RWPE2 (cell line): ENCODE measurements at places on chromosomes 13 and 19.

DNA sequence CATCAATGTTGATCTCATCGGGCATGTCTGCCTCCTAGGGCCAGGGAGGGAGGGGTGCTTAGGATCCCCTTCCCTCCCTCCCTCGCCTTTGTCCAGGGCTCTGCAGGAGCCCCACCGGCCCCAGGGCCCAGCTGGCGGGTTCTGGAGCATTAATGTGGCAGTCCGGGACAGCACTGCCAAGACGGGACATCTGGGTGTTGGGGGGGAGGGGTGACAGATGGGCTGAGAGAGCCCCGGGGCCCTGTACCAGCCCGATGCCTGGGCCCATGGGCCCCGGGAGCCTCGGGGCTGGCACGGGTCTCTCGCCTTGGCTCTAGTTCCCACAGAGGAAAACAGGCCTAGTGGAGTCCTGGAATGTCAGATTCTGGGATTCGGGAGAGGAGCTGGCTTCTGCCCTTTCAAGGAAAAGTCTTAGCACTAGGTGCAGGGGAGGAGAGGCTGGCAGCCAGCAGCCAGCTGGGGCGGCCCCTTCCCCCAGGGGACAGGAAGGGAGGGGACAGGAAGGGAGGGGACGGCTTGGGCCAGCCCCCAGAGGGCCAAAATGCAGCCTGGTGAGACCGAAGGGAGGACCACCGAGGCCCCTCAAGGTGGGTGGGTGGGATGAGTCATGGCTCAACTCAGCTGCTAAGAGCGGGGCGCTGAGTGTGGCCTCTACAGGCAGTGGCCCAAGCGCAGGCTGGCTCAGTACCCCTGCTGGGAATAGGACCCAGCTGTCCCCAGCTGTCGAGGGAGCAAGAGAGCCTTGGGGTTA, 3.1 kb downstream of the PPP1R14A start:
- H3K4me3 ChIP-seq: no peak overlapping the region
- peaks cover 10% of the 10 kb centered on the region for H3K4me1 ChIP-seq
- no peak for DNase-seq

- H3K4me3 ChIP-seq: no peak overlapping the region
- no peak overlapping the region for H3K27ac ChIP-seq
- no peaks in the 10 kb centered on the region for H3K36me3 ChIP-seq
Observed at GRCh38 chr13:75492389-75492788, 10.4 kb upstream of the TBC1D4 start.

- no peak overlapping the region for H3K27ac ChIP-seq
- no peaks in the 10 kb centered on the region for H3K4me1 ChIP-seq
- H3K36me3 ChIP-seq: no peaks in the 10 kb centered on the region
- no peaks in the 10 kb centered on the region for H3K27me3 ChIP-seq
Observed at GRCh38 chr19:40543029-40543597, 33.6 kb upstream of the SHKBP1 start.

GRCh38 chr19:53076984-53077383, 26.2 kb downstream of the ZNF160 start:
- H3K27me3 ChIP-seq: no peaks in the 10 kb centered on the region
- no peak overlapping the region for H3K27ac ChIP-seq
- H3K4me1 ChIP-seq: no peaks in the 10 kb centered on the region
- H3K4me3 ChIP-seq: no peak overlapping the region
- no peak for DNase-seq

DNA sequence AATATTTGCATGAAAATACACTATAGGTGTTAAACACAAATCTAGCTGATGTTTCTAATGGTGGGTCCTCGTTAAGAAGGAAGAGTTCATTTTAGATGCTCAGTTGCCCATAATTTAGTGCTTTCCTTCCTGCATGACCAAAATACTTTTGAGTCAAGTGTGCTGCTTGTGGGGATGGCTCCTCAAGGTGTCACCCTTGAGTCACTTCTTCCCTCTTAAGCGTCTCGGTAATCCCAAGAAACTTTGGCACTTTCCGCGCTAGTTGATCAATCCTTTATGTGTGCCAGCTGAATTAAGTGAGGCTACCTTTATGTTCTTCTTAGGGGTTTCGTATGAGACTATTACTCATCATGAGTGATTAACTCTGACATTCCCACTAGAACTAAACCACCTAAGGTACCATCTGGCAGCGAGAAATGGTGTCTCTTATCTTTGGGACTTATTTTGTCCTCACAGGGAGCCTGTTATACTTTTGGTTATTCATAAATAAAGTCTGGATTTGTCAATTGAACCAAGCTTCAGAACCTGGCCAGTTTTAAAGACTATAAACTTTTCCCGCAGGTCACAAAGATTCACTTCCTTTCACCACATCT, 106.8 kb downstream of the NHLRC3 start:
- H3K4me3 ChIP-seq: no peak overlapping the region
- peaks cover 4% of the 10 kb centered on the region for H3K4me1 ChIP-seq
- H3K27me3 ChIP-seq: peaks cover 24% of the 10 kb centered on the region
- H3K27ac ChIP-seq: no peak overlapping the region
- no peak for DNase-seq
- no peaks in the 10 kb centered on the region for H3K36me3 ChIP-seq

- H3K4me1 ChIP-seq: peaks cover 4% of the 10 kb centered on the region
- no peak overlapping the region for H3K27ac ChIP-seq
Observed at GRCh38 chr13:38341149-38341692, 8.4 kb upstream of the UFM1 start.

DNA sequence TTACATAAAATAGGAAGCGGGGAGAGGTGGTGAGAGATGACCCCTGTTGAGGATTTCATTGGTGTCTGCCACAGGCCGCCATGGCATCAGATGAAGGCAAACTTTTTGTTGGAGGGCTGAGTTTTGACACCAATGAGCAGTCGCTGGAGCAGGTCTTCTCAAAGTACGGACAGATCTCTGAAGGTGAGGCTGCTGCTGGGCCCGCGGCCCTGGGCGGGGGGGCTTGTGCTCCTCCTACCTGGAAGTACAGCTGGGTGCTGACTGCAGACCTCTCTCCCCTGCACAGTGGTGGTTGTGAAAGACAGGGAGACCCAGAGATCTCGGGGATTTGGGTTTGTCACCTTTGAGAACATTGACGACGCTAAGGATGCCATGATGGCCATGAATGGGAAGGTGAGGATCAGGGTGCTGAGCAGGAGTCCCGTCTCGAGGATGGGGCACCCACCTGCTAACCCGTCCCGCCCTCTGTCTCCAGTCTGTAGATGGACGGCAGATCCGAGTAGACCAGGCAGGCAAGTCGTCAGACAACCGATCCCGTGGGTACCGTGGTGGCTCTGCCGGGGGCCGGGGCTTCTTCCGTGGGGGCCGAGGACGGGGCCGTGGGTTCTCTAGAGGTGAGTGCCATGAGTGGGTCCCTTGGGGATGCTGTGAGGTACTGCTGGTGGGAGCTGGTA, 1.9 kb downstream of the CIRBP start:
- no peaks in the 10 kb centered on the region for H3K27me3 ChIP-seq
- peak overlapping the region; percentile 97 for H3K27ac ChIP-seq
- peaks cover 7% of the 10 kb centered on the region for H3K4me1 ChIP-seq
- H3K4me3 ChIP-seq: no peak overlapping the region
- DNase-seq: no peak

GRCh38 chr13:95512957-95513356, 39.6 kb upstream of the CLDN10 start:
- H3K27me3 ChIP-seq: no peaks in the 10 kb centered on the region
- H3K4me3 ChIP-seq: no peak overlapping the region
- no peak overlapping the region for H3K27ac ChIP-seq
- no peaks in the 10 kb centered on the region for H3K36me3 ChIP-seq
- peaks cover 13% of the 10 kb centered on the region for H3K4me1 ChIP-seq

GRCh38 chr13:27043013-27043412, 128.6 kb downstream of the USP12 start:
- H3K36me3 ChIP-seq: no peaks in the 10 kb centered on the region
- H3K4me1 ChIP-seq: peaks cover 14% of the 10 kb centered on the region
- no peak overlapping the region for H3K4me3 ChIP-seq
- no peaks in the 10 kb centered on the region for H3K27me3 ChIP-seq

GRCh38 chr13:98989469-98990235, 11.8 kb upstream of the DOCK9 start:
- peaks cover 34% of the 10 kb centered on the region for H3K4me1 ChIP-seq
- H3K36me3 ChIP-seq: no peaks in the 10 kb centered on the region
- no peaks in the 10 kb centered on the region for H3K27me3 ChIP-seq

DNA sequence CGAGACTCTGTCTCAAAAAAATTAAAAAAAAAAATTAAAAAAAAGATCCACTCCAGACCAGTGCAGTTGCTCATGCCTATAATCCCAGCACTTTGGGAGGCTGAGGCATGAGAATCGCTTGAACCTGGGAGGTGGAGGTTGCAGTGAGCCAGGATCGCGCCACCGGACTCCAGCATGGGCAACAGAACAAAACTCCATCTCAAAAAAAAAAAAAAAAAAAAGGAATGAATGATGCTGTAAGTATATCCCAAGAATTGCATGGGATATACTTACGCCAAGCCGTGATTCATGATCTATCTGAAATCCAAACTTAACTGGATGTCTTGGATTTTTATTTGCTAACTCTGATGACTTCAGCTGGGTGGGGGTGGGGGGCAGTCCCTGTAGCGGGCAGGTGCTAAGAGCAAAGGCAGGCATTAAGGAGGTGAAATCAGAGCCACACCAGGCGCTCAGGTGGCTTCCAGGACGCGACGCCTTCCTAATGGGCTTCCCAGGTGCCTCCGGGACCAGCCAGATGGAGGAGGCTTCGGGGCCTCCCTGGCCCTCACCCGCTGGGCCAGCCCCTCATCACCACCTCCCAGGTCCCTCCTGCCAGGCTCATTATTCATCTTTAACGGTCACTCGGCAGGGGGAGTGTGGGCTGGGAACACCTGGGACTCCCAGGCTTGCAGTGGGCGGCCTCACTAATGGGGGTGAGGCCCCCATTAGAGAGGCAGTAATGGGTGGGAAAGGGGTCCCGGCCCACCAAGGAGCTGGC, 11.4 kb upstream of the FUT5 start:
- H3K4me1 ChIP-seq: no peaks in the 10 kb centered on the region
- H3K4me3 ChIP-seq: no peak overlapping the region
- no peaks in the 10 kb centered on the region for H3K36me3 ChIP-seq
- H3K27me3 ChIP-seq: no peaks in the 10 kb centered on the region
- no peak overlapping the region for H3K27ac ChIP-seq

DNA sequence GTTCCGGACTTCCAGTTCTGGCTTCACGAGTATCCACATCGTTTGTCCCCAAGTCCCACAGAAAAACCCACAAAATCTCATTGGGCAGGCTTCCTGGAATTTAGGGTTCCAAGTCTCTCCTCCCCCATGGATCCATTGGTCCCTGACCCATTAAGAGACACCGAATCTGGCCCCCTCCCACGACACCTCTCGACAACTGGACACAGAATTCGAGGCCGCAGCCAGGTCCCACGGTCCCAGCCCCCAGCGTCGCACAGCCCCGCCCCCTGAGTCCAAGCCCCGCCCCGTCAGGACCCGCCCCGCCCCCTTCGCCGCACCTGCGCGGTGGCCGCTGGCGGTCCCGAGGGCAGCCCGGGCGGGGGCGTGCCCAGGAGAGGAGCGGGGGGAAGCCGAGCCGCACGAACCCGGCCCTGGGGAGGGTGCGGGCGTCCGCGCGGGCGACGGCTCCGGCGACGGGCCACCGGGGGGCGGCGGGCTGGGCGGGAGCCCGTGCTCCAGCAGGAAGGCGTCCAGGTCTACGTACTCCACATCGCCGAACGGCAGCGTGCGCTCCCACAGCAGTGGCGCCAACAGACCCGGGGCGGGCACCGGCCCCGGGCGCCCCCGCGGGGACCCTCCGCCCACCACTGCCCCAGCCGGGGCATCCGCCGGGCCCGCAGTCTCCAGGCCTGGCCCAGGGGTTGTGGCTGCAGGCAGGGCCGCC, 1.8 kb downstream of the DBP start:
- peaks cover 14% of the 10 kb centered on the region for H3K36me3 ChIP-seq
- H3K4me1 ChIP-seq: peaks cover 29% of the 10 kb centered on the region
- no peak for DNase-seq
- no peaks in the 10 kb centered on the region for H3K27me3 ChIP-seq

DNA sequence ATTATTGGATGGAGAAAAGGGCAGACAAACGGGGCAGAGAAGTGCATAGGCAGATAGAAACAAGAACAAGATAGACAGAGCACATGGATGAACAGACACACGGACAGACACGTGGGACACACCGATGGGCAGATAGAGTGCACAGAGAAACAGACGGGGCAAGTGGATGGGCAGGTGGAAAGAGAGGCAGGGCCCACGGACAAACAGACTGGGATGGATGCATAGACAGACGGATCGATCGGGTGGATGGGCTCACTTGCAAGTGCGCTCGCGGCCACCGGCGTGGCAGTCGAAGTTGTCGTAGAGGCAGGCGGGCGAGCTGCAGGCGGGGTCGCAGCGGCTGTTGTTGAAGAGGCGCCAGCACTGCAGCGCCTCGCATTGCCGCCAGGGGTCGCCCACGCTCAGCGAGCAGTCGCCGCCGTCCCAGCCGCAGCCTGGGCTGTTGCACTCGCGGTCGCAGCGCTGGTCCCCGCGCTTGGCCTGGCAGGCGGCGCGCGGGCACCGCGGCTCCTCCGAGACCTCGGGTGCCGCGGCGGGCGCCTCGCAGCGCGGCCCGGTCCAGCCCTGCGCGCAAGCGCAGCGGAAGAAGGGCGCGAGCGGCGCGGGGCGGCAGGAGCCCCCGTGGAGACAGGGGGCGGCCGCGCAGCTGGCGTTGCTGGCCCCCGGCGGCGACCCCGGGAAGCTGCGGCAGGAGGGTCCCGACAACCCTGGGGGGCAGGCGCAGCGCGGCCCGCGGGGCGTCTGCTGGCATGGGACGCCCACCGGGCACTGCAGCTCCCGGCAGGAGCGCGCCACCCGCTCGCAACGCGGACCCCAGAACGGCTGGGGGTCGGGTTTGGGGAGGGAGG, 23.3 kb downstream of the NOTCH3 start:
- no peaks in the 10 kb centered on the region for H3K27me3 ChIP-seq
- no peaks in the 10 kb centered on the region for H3K4me1 ChIP-seq
- peak overlapping the region; percentile 21 for H3K4me3 ChIP-seq
- H3K36me3 ChIP-seq: no peaks in the 10 kb centered on the region

DNA sequence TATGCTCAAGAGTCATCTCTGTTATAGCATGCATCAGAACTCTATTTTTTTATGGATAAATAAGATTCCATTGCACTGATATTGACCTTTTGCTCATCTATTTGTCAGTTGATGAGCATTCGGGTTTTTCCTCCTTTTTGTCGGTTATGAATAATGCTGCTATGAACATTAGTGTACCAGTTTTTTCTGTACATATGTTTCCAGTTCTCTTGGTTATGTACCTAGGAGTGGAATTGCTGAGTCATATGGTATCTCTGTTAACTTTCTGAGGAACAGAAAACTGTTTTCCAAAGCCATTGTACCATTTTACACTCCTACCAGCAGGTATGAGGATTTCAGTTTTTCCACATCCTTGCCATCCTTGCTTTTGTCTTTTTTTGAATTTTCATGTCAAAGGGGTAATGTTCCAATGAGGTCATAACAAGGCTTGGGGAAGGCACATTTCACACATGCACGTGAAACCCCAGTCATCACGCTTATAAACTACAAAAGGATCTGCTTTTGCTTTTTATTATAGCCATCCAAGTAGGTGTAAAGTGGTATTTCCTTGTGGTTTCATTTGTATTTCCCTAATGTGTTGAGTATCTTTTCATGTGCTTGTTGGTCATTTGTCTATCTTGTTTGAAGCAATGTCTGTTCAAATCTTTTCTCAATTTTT, 14.6 kb downstream of the KBTBD7 start:
- H3K27ac ChIP-seq: no peak overlapping the region
- peaks cover 14% of the 10 kb centered on the region for H3K4me1 ChIP-seq
- no peak overlapping the region for H3K4me3 ChIP-seq
- H3K27me3 ChIP-seq: no peaks in the 10 kb centered on the region
- DNase-seq: no peak
- no peaks in the 10 kb centered on the region for H3K36me3 ChIP-seq

- H3K27me3 ChIP-seq: no peaks in the 10 kb centered on the region
- H3K27ac ChIP-seq: no peak overlapping the region
- no peak overlapping the region for H3K4me3 ChIP-seq
- peaks cover 4% of the 10 kb centered on the region for H3K4me1 ChIP-seq
Observed at GRCh38 chr19:43454031-43454430, 11.4 kb downstream of the LYPD3 start.
